ENCODE measurements at places on chromosomes 3 and 15.

DNA sequence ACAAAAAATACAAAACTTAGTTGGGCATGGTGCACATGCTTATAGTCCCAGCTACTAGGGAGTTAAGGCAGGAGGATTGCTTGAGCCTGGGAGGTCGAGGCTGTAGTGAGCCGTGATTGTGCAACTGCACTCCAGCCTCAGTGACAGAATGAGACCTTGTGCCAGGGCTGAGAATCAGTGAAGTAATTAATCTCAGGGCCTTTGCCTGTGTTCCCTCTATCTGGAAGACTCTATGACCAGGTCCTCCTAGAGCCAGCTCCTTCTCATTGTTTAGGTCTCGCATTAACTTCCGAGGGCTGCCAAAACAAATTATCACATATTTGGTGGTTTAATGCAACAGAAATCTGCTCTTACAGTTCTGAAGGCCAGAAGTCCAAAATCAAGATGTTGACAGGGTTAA, 41.4 kb upstream of the FLNB start:
- no peak for DNase-seq

DNA sequence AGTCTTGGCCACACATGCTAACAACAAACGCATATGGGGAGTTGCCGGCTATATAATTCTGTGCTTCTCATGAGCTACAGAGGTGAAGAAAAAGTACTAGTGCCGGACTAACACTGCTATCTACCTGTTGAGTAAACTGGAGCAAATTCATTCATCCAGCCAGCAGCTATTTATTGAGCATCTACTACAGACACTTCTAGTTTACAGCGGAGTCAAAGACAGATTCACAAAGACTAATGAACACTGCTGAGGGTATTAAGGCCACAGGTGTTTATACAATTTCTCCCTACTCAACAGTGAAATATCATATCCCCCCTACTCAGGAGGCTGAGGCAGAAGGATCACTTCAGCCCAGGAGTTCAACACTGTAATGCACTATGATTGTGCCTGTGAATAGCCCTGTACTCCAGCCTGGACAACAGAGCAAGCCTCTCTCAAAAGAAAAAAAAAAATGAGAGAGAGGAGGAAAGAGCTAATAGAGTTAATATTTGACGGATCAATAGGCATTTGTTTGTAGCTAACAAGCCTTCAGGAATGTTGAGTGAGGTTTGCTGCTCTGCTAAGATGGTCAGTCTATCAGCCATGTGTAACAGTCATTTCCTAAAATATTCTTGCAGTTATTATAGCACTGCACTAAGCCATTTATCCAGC, 17.8 kb downstream of the ADCY5 start:
- no peak for DNase-seq

GRCh38 chr15:95497634-95498033, 832.9 kb upstream of the NR2F2 start:
- no peak for DNase-seq

DNA sequence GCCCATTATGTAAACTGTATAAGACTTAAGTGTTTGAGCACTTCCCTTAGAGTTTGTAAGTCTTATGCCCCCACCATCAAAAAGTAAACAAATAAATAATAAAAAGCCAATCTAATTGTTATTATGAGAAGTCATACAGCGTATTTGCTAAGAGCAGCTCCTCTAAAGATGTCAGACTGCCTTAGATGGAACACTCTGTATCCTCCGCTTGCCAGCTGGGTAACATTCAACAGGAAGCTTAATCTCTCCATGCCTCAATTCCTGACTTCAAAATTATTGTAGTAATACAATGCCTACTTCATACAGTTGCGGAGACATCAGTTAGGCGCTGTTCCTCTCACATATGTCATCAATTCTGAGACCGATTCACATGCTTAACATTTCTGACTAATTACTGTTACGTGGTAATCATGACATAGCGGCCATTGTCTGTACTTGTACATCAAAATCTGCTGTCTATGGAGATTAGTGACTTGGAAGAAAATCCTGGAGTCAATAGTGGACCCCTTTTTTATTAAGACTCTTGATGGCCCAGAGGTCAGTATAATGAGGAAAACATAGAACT, 417.7 kb downstream of the LPP start:
- no peak for DNase-seq

DNA sequence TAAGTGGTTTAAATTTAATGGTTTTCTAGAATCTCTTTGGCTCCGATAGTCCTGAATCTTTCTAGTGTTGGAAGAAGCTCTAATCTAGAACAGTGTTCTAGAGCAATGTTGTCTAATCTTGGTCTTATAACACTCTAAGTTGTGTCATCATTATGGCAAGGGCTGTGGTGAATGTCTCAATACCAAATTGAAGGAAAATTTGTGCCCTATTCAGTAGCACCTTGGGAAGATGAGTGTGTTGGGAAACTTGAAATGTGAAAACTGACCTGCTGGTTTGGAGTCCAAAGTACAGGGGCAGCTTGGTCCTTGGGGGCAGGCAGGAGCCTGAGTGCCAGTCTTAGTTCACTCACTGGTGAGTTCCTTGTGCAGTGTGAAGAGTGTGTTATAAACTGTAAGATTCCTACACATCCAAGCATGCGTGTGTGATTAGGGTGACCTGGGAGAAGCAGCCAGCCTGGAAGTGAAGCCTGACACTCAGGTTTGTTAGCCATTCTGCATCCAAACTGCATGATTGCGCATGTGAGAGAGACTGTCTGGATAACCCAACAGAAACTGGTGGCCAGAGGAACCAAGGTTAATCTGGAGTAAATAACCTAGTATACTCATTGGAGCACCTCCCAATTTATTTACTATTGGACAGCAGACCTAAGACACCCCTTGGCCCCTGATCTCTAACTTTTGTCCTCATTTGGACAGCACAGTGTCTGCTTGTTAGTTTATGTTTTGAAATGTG, 14.6 kb downstream of the ZNF592 start:
- DNase-seq, result no peak

GRCh38 chr15:96042734-96043224, 287.7 kb upstream of the NR2F2 start:
- DNase-seq, result no peak

GRCh38 chr3:174342941-174343501, 516.1 kb upstream of the NAALADL2 start:
- DNase-seq, result no peak

DNA sequence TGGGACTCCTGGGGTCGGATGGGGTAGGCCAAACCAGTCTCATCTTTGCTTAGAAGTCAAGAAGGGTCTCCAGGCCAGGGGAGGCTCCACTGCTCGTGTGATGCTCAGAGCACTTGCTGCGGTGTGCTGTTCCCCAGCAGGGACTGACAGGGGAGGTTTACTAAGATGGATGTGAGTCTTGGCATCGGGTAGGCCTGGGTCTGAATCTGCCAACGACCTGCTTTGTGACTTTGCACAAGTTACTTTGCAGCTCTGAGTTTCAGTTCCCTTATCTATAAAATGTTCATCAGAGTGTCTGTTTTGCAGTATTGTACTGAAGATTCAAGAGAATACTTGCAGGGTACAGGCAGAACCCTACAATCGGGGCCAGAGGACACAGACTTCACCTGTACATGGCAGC, 17.3 kb upstream of the CDCP1 start:
- DNase-seq, result no peak

DNA sequence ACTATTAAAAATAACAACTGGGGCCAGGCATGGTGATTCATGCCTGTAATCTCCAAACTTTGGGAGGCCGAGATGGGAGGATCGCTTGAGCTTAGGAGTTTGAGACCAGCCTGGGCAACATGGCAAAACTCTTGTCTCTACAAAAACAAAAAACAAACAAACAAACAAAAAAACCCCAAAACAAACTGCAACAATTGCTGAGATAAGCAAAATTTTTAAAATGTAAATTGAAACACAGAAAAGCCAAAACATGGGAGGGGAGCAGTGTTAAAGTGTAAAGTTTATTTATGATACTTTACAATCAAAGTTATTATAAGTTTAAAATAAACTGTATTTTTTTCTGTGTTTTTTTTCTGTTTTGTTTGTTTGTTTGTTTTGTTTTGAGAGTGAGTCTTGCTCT, 207.7 kb downstream of the PCCB start:
- no peak for DNase-seq

DNA sequence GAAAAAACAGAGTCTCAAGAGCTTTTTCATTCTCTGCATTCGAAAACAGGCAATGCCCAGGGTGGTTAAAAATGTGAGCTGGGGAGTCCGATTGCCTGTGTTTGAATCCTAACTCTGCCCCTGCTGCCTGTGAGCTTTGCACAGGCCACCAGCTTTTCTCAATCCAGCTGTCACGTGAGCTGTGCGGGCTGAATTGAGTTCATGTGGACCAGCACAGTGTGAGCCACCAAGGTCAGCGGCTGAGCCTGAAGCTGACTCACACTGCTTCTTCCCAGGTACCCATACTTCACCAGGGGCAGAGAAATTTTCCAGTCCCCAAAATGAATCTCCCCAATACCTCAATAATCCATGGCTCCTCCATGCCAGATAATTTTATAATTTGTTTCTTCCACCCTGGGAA, 64.4 kb upstream of the SLCO3A1 start:
- no peak for DNase-seq

DNA sequence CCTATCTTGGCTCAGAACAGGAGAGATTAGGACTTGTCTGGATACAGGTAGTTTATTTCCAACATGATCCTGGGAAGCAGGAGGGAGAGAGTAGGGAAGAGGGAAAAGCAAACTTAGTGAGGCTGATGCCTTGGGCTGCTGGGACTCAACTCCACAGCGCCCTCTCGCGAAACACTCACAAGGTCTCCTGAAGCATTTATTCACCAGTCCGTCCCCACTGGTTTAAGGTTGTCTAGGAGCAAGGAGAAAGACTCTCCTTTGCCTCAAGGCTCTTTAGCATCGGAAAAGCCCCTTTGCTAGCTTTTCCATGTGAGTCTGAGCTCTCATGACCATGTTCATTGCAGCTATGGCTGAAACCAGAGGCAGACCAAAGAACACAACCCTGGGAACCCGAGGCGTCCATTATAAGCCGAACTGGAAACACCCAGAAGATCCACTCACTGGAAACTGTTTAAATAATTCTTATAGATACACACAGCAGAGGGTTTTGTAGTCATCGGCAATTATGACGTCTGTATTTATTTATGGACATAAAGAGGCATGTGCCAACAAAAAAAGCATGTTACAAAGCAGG, 244.5 kb downstream of the CD47 start:
- DNase-seq, result peak; percentile 17

- DNase-seq, result no peak
Observed at GRCh38 chr3:117609330-117609729, 899.8 kb downstream of the TUSC7 start.

- DNase-seq, result no peak
Observed at GRCh38 chr3:47404431-47404876, 23.6 kb downstream of the PTPN23 start.

GRCh38 chr3:27391796-27392195, 22.6 kb upstream of the NEK10 start:
- DNase-seq, result no peak

DNA sequence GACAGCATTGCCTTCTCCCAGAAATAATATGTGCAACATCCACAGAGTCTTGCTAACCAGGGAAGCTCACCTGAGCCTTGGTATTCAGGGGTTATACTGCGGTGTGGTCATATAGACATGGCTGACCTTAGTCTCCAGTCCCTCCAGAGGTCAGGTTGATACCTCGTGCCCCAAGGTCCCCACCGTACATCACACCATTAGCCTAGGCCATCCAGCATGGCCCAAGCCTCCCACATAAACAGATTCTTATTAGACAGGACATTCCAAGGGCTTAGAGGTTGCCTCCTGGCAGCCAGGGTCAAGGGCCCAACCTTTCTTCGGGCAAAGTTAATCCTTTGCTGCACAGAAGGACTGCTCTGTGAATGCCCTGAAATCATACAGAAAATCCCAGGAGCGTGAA, 18.8 kb downstream of the ACAN start:
- no peak for DNase-seq

- DNase-seq, result no peak
Observed at GRCh38 chr3:137763594-137763938, 549 bp upstream of the SOX14 start.

GRCh38 chr3:53989451-53989850, 97.8 kb upstream of the SELENOK start:
- no peak for DNase-seq

GRCh38 chr3:115399750-115400149, 223.6 kb upstream of the GAP43 start:
- DNase-seq, result no peak

- no peak for DNase-seq
Observed at GRCh38 chr3:28218071-28218916, 23.1 kb upstream of the CMC1 start.

DNA sequence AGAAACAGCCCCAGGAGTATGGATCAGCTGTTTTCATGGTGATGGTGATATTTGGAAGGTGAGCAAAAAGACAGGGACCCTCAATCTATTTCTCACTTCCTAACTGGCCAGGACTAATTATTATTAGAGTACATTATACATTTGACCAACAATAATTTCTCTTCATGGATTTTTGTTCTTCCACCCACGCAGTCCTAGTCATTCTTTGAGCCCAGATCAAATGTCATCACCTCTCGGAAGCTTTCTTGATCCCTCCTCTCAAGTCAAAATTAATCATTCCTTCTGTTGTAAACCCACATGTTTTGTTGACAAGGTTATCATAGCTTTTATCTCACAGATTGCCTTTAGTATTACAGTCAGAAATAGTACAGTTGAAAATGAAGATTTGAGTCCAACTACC, 29.2 kb upstream of the PRICKLE2 start:
- DNase-seq, result no peak

DNA sequence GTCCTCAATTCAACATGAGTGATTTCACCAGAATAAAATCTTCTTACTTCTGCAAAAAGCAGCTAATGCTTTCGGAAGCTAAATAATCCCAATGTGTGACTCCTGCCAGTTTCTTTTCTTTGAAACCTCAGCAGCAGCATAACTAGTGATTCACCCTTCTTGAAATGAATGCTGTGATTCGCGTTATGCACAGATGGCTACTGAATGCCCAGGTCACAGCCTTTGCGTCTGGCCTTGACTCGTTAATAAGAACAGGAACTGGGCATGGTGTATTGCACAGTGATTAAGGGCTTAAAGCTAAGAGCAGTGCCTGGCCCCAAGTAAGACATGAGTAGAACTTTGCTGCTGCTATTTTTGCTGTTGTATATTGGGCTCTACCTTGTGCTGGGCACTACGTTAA, 19.0 kb downstream of the CGNL1 start:
- no peak for DNase-seq
